ENCODE measurements at places on chromosomes 1 and 21. TPM values are rescaled to one million over a fixed set of nuclear protein-coding genes. Genes with fewer than 3 reads are reported as not detected.

DNA sequence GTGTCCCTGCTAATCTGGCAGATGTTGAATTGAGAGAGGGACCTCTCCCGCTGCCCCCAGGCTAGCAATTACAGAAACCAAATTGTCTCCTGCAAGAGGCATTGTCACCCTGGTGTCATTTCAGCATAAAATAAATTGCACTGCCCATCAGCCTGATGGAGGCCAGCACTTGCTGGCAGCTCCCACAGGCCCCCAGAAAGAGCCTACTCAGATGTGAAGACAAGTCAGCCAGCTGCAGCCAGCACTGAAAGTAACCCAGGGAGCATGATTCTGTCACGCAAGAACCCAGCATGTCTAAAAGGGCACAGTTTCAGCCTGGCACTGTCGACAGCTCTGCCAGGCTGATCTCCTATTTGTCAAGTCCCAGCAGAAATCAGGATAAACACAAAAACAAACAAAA is 110.3 kb upstream of the CTTNBP2NL start:
- no peak overlapping the region for H3K27ac ChIP-seq
- no peaks in the 10 kb centered on the region for H3K4me1 ChIP-seq
- H3K27me3 ChIP-seq, result peaks cover 2% of the 10 kb centered on the region
- no peak overlapping the region for H3K4me3 ChIP-seq
- DNase-seq, result no peak
- no peaks in the 10 kb centered on the region for H3K36me3 ChIP-seq

The DNAJC6 gene
- 8.9 TPM for total RNA-seq

The PRR9 gene
- total RNA-seq, result 0.52 TPM

- peaks cover 52% of the 10 kb centered on the region for H3K27me3 ChIP-seq
- no peak overlapping the region for H3K27ac ChIP-seq
- no peak for DNase-seq
- no peaks in the 10 kb centered on the region for H3K36me3 ChIP-seq
Observed at GRCh38 chr1:116125758-116126157, 14.6 kb downstream of the MAB21L3 start.

DNA sequence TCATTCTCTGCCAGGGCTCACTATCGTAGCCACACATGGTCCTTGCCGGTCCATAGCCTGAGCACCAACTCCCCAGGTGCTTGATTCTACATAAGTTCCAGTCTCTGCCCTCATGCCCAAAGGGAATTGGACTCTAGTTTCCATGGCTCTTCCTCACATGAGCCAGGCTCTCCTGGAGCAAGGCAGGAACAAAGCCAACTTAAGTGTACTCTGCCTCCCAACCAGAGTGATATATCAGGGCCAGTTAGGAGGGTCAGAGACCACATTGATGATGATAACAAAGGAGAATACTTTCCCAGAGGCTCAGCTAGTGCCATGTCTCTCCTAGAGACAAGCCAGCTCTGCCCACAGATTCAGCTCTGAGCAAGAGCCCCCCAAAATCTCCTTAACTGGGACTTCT is 70.9 kb downstream of the ERI3 start:
- no peak overlapping the region for H3K4me3 ChIP-seq
- DNase-seq, result no peak
- H3K27ac ChIP-seq, result no peak overlapping the region
- H3K36me3 ChIP-seq, result peaks cover 9% of the 10 kb centered on the region

- no peaks in the 10 kb centered on the region for H3K4me1 ChIP-seq
- H3K27me3 ChIP-seq, result no peaks in the 10 kb centered on the region
- H3K27ac ChIP-seq, result no peak overlapping the region
- no peak overlapping the region for H3K4me3 ChIP-seq
- DNase-seq, result no peak
Observed at GRCh38 chr1:160850993-160851392, 11.7 kb downstream of the CD244 start.

- peaks cover 15% of the 10 kb centered on the region for H3K4me1 ChIP-seq
- peaks cover 9% of the 10 kb centered on the region for H3K36me3 ChIP-seq
- DNase-seq, result no peak
Observed at GRCh38 chr1:214542275-214543199, 8.9 kb downstream of the PTPN14 start.

The CD244 gene
- not detected for total RNA-seq

- no peak overlapping the region for H3K4me3 ChIP-seq
- peak; percentile 22 for DNase-seq
- no peak overlapping the region for H3K27ac ChIP-seq
- no peaks in the 10 kb centered on the region for H3K36me3 ChIP-seq
- no peaks in the 10 kb centered on the region for H3K27me3 ChIP-seq
Observed at GRCh38 chr21:26977746-26978145, 10.9 kb upstream of the ADAMTS5 start.

DNA sequence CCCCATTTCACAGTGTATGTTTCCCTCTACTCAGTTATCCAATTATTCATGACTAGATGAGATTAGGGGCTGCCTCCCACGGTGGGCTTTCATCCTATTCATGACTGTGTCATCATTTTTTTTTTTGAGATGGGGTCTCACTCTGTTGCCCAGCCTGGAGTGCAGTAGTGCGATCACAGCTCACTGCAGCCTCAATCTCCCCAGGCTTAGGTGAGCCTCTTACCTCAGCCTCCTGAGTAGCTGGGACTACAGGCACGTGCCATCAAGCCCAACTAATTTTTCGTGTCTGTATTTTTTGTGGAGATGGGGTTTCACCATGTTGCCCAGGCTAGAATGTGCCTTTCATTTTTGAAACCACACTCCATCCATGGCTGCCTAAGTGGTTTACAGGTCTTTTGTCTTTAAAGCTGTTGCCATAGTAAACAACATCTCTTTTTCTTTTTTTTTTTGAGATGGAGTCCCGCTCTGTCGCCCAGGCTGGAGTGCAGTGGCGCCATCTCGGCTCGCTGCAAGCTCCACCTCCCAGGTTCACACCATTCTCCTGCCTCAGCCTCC is 60.0 kb downstream of the PIK3CD start:
- no peaks in the 10 kb centered on the region for H3K4me1 ChIP-seq
- H3K27me3 ChIP-seq, result no peaks in the 10 kb centered on the region
- no peak overlapping the region for H3K4me3 ChIP-seq
- DNase-seq, result no peak
- H3K36me3 ChIP-seq, result peaks cover 6% of the 10 kb centered on the region

DNA sequence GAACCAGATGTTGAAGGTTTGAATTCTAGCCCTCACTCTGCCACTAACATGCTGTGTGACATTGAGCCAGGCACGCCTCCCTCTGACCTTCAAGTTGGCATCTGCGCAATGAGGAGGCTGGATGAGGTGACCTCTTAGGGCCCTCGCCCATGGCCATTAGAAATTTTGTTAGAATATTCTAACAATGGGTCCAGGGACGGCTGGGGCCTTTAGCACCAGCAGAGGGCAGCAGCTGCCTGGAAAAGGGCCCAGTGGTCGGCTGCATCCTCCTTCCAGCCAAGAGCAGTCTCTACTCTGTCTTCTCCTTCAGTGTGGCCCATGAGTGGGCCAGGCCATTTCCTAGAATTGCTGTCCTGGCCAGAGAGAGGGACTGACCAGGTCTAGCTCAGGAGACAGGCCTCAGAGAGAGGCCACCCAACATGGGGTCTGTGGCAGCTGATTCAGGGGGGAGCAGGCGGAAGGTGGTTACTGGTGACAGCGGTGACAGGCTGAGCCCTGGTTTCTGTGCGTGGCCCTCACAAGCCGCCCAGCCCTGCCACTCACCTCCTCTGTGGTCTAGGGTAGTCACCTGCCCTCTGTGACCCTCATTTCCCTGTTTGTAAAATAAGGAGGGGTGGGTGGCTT is 101.3 kb upstream of the ACTL8 start:
- H3K4me1 ChIP-seq, result no peaks in the 10 kb centered on the region
- no peak overlapping the region for H3K4me3 ChIP-seq
- H3K27me3 ChIP-seq, result no peaks in the 10 kb centered on the region
- H3K36me3 ChIP-seq, result no peaks in the 10 kb centered on the region
- no peak overlapping the region for H3K27ac ChIP-seq

DNA sequence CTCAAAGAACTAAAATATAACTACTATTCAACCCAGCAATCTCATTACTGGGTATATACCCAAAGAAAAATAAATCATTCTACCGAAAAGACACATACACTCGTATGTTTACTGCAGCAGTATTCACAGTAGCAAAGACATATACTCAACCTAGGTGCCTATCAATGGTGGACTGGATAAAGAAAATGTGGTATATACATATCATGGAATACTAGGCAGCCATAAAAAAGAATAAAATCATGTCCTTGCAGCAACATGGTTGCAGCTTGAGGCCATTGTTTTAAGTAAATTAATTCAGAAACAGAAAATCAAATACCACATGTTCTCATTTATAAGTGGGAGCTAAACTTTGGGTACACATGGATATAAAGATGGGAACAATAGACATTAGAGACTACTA is 266.2 kb upstream of the POU3F1 start:
- no peak for DNase-seq
- H3K36me3 ChIP-seq, result no peaks in the 10 kb centered on the region
- H3K27me3 ChIP-seq, result no peaks in the 10 kb centered on the region
- no peaks in the 10 kb centered on the region for H3K4me1 ChIP-seq
- H3K27ac ChIP-seq, result no peak overlapping the region
- H3K4me3 ChIP-seq, result no peak overlapping the region

DNA sequence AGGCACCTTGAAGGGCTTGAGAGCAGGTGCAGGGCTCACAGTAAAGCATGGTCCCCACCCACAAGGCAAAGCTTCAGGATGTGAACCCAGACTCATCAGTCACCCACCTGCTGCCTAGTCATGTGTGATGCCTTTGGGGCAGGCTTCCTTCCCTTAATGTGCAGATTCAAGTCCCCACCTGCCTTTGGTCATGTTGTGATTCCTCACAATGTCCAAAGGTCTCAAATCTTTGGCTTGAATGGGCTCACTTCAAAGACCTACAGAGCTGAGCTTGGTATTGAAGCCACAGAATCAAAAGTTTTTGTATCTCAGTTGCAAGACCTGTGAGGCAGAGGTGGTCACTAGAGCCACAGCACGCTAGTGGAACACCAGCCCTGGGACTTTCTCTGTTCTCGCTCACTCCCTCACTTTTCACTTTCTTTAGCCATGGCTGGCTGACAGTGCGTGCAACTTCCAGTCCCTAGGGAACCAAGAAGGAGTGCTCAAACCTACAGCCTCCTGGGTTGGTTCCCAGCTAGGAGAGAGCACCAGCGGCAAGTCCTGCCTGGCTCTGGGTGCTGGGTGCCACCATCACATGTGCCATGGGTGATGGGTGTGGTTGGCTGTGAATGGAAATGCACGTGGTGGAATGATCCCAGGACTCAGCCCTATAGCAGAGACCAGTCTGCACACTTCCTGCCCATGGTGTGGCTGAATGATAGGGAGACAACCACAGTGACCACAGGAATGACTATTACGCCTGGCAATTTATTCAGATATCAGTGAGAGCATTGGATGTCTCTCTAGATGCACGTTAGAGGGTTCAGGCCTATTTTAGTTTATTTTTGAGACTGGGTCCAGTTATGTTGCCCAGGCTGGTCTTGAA is 26.4 kb upstream of the CLIC6 start:
- H3K4me1 ChIP-seq, result peaks cover 11% of the 10 kb centered on the region
- H3K27me3 ChIP-seq, result no peaks in the 10 kb centered on the region
- peak; percentile 73 for DNase-seq

GRCh38 chr21:45034556-45035476 is 39.6 kb upstream of the ADARB1 start:
- no peak overlapping the region for H3K4me3 ChIP-seq
- H3K36me3 ChIP-seq, result no peaks in the 10 kb centered on the region
- peaks cover under 1% of the 10 kb centered on the region for H3K27me3 ChIP-seq
- H3K27ac ChIP-seq, result no peak overlapping the region
- no peak for DNase-seq

DNA sequence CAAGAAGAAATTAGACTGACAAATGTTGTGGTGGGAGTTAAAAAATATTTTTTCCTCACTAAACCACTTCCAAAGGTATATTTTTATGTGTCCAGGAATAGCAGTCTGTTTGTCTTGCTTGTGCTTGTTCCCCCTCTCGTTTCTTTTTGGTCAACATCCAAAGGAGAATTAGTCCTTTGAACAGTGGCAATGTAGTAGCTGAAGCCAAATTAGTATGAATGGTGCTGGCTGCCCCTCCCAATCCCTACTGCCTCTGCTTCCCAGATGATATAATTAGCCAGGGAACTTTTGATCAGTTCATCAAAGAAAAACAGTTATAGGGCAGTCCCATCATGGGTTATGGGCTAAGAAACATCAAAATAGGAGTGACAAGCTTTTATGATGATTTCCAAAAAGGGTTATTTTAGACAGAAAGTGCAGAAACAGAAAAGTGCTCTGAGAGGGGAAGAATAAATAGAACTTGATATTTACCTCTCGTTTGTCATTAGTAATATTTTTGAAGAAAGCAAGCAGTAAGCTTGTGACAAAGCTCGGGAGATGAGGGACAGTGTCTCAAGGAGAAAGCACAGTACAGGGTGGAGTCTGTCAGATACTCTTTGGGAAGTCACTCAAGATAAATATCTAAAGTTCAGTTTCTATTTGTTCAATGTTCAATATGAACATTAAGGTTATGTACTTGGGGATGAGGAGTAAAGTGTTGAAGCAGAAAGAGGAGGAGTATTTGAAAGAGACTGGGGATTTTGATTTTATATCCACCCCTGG is 239.1 kb downstream of the HLX start:
- H3K4me1 ChIP-seq, result peaks cover 7% of the 10 kb centered on the region
- no peaks in the 10 kb centered on the region for H3K36me3 ChIP-seq
- no peak overlapping the region for H3K4me3 ChIP-seq
